ENCODE measurements at places on chromosomes 7 and 10.
A peak's percentile ranks its signal among the peaks of the same experiment; 100 is the strongest.

GRCh38 chr7:12965767-12966166 lies 278.3 kb downstream of the ARL4A start:
- DNase-seq, result no peak

- DNase-seq, result no peak
Observed at GRCh38 chr10:790821-791551, 101.5 kb upstream of the DIP2C start.

- no peak for DNase-seq
Observed at GRCh38 chr10:11193001-11193551, 175.4 kb downstream of the CELF2 start.

DNA sequence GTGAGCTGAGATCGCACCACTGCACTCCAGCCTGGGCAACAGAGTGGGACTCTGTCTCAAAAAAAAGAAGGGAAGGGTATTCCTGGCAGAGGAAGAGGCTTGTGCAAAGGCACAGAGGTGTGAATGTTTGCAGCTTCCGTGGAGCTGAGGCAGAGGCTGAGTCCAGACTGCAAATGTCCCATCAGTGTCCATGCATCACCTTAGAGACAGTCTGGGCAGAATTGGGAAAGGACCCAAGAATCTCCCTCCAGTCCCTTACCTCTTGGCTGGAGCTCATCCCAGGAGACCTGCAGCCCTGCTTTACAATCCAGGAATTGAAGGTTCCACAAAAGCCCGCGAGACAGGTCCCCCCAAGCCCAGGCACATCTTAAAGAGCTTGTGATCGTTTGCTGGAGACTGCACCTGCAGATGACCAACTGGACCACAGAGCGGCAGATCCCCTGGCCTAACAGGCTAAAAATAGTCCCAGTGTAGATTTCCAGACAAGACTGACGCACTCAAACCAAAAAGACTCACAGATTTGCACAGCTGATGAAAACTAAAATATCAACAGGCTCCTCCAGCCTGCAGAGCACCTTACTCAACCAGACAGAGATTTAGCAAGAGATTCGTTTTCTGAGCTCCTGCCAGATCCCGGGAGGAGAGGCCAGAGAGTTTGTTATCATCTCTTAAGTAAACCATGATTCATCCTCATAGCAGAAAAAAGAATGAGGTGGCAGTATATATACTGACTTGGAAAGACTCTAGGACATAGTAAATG lies 22.9 kb upstream of the NANOS1 start:
- DNase-seq, result peak; percentile 79

GRCh38 chr10:5481121-5481520 lies 18.2 kb downstream of the CALML5 start:
- DNase-seq, result no peak

DNA sequence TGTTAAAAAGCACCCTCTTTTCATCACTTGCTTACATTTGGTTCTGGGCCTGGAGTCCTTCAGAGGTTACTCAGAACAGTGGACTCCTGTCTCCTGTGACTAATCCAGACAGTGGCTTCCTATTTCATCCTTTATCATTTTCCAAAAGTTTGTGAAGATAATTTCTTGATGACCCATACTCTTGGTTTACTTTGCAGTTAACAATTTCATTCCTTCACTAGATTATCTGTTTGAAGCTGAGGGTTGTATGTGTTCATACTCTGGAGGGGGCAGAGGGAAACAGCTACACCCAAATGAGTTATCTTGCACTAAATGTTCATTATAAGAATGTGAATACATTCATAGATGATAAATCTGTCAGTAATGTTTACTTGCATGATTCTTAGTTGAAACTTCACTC lies 124.7 kb downstream of the ZNF248 start:
- no peak for DNase-seq

DNA sequence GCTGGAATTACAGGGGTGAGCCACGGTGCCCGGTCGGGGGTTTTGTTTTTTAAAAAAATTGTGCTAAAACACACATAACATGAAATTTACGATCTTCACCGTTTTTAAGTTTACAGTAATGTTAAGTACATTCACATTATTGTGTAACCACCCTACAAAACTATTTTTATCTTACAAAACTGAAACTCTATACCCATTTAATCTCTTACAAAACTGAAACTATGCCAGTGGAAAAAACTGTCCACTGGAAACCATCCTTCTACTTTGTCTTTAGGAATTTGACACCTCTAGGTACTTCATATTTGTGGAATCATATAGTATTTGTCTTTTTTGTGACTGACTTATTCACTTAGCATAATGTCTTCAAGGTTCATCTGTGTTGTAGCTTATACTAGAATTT lies 1.0 kb upstream of the PSMC2 start:
- no peak for DNase-seq

- no peak for DNase-seq
Observed at GRCh38 chr10:28545967-28546644, 13.2 kb downstream of the WAC start.

GRCh38 chr7:131895541-131896164 lies 339.2 kb upstream of the PODXL start:
- DNase-seq, result peak; percentile 20

- no peak for DNase-seq
Observed at GRCh38 chr10:32123021-32123420, 66.8 kb upstream of the KIF5B start.

DNA sequence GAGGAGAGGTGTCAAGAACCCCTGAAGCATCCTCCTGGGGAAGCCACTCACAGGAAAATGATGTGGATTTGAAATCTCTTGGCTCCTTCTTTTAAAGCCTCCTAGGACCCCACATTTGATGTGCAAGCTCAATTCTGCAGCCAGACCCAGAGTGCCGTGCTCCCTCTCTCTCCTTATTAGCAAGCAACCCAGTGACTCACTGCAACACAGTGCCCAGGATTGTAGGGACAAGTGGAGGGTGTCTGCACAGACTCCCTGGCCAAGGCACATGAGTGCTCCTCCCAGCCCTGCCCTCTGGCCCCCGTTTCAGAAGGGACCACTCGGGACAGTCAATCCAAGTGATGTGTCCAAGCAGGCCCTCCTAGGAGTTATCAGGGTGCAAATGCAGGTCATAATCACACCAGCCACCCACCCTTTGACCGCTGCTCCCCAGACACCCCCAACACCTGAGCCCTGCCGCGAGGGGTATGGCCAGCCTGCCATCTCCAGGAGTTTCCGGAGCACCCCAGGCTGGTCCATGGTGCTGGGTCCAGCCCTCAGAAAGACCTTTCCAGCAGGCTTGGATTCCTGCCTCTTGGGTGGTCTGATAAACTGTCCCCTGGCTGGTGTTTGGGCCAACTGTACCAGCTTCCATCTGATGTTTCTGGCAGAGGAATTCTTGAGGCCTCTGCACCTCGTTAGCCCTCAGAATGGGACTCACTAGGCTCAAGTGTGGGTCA lies 54.5 kb upstream of the CXCL12 start:
- no peak for DNase-seq

- no peak for DNase-seq
Observed at GRCh38 chr10:130016993-130017630, 53.0 kb upstream of the EBF3 start.

- no peak for DNase-seq
Observed at GRCh38 chr10:71338728-71339495, 19.9 kb downstream of the SLC29A3 start.

DNA sequence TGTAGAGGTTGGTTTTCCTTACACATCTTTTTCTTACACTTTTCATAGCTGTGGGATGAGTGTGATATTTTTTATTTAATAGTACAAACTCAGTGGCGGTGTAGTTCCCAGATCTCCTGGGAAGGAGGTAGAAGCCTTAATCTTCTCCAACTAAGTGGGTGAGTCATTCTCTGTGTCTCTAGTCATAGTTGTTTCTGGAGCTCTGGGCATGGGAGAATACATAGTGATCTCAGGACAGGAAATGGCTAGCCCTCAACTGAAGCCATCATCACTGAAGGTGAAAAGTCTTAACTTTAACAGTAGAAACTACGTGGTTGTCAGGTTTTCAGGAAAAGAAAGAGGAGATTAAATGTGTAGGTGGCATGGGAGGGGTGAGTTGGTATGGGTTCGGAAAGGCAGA lies 319.4 kb upstream of the FZD8 start:
- DNase-seq, result no peak

DNA sequence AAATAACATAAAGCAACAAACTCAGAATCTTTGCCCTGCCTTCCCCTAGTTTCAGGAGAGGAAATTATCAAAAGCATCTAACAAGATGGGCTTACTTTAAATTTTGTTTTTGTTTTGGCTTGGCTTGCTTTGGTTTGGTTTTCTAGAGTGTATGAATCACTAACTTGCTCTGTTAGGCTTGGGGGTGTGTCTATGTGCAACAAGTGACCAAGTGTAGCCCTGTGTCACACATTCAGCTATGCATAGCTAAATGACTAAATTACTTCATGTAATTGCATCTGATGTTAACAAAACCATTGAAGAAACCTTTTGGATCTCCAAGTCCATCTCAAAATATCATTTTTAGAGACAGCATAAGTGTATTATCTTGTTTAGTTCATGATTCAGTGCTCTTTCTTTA lies 251.0 kb downstream of the TFEC start:
- no peak for DNase-seq

GRCh38 chr10:47282005-47282656 lies 17.9 kb upstream of the GDF10 start:
- DNase-seq, result no peak

- no peak for DNase-seq
Observed at GRCh38 chr10:21524526-21525366, 736 bp downstream of the SKIDA1 start.

DNA sequence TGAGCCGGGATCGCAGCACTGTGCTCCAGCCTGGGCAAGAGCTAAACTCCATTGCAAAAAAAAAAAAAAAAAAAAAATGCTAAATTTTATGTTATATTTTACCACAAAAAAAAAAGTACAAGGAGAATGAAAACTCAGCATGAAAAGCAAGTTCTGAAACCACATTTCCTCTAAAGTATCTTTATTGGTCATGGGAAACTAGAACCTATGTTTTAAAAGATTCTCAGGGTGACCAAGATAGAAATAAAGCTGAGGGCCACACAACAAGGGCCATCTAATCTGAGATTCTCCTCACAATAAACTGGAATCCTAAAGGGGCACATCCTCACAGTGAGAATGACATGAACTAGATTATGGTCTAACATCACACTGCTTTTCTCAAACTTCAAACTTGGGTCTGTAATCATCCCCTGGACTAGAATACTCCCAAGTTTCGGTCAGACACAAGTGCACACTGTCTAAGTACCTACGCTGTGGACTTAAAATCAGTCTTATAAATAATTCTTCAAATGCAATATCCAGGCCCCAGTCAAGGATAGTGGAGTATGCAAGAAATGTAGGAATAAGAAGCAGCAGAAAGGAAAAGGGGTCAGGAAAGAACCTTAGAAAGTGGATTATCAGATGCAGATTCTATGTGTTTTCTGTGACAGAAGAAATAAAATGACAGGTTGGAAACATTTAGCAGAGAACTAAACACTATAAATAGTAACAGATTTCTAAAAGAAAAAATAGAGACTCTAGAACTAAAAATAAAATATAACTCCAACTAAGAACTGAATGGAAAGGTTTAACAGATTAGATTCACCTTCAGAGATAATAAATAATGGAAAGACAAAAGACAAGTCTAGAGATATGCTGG lies 49.9 kb downstream of the COA1 start:
- no peak for DNase-seq

- DNase-seq, result no peak
Observed at GRCh38 chr10:3623746-3624145, 161.3 kb downstream of the KLF6 start.

DNA sequence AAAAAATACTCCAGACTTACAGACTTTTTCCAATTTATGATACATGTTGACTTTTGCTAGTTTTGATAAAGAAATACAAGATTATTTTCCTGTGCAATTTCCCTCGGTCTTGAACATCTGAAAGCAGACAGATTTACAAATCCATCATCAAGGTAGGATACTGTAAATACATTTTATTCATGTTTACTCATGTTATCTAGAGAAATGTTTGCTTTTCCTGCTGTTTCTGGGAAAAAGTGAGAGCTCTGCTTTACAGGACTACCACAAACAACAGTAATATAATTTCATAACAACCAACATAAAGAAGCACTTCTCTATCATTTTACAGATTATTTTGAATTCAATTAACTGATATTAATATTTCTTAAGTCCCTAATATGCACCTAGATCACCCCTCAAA lies 31.7 kb upstream of the CASD1 start:
- DNase-seq, result no peak

- no peak for DNase-seq
Observed at GRCh38 chr10:132847416-132847777, 61.5 kb upstream of the NKX6-2 start.

DNA sequence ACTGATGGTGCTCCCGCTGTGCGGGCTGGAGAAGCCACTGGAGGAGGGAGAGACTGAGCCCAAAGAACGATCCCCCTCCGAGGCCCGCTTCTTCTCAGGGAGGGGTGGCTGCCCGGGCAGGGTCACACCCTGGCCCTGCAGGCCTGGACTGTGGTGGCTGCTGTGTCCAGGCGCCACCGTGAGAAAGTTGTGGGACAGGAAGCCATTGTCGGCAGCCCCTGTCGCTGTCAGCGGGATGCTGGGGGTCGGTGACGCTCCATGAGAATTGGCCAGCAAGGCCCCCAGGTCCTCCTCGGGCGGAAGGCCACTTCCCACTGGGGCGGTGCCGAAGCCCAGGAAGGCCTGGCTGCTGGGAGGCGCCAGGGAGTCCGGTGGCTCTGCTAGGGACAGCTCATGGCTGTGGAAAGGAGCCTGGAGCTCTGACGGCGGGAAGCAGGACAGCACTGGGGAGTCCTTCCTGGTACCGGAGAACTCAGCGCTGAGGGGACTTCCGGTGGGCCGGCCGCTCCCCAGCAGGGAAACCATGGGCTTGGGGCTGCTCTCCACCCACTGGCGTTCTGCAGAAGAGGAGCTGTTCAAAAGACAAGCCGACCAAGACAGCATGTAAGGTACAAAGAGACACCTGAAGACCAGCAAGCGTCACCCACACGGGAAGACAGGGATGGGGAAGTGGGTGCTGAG lies 278.8 kb downstream of the TNS3 start:
- DNase-seq, result no peak

DNA sequence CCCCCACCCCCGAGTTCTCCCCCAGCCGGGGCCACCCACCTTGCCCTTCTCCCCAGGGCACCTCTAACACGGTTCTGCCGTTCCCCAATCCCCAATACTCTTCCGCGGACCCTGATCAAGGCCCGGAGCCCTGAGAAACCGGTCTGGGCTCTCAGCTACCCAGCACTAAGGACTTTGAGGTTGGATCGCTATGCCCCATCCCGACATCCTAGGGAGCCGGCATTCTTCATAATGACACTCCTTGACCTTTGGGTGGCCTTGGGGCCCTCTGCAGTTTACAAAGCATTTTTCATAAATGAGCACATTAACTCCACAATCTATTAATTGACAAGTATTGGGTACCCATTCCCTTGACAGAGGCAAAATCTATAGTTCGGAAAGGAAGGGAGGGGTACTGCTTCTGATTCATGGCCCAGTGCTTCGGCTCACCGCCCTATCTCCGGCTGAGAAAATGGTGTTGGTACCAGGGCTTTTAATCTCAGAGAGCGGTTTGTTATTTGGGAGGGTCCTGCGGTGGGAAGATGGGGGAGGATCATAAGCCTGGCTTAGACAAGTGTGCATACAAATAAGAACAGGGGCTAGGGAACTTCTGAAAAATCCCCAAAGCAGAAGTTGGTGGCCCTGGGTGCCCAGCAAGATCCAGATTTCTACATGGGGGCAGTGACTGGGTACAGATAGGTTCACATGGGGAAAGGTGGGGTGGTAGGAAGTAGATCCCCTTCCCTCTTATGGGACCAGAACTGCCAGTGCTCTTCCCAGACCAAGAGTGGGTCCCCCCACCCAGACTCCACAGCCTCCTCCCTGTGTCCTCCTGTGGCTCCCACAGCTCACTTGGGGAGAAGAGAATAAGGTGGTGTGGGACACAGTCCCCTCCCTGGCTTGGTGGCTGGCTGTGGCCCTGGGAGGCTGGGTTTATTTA lies 3.2 kb downstream of the IMPDH1 start:
- DNase-seq, result no peak

- peak; percentile 15 for DNase-seq
Observed at GRCh38 chr10:624605-625332, 64.7 kb downstream of the DIP2C start.
